ENCODE measurements at places on chromosomes 3 and 15. TPM values are rescaled to one million over a fixed set of nuclear protein-coding genes. Genes with fewer than 3 reads are reported as not detected.

Gene BFSP2
- 1.1 TPM for total RNA-seq

Gene SEMA7A
- total RNA-seq, result 62.4 TPM

Gene IQCF2
- total RNA-seq, result not detected

Gene RAB8B
- 261 TPM for total RNA-seq

Gene MYRIP
- not detected for total RNA-seq

Gene CD200
- 16.7 TPM for total RNA-seq

Gene CCDC66
- total RNA-seq, result 21.1 TPM

Gene MYL3
- not detected for total RNA-seq

Gene BMF
- total RNA-seq, result 4.2 TPM

Gene TM4SF18
- not detected for total RNA-seq

Gene SNURF
- total RNA-seq, result 17.8 TPM

Gene PRSS50
- not detected for total RNA-seq

Gene HTR3D
- total RNA-seq, result not detected

Gene ACSBG1
- 0.18 TPM for total RNA-seq

Gene CEP19
- total RNA-seq, result 5.5 TPM

Gene THAP10
- total RNA-seq, result not detected

Gene UQCRC1
- 240 TPM for total RNA-seq

Gene LRRIQ4
- not detected for total RNA-seq

Gene PPP1R14D
- not detected for total RNA-seq

Gene SOX2
- not detected for total RNA-seq
